ENCODE measurements at places on chromosomes 3 and 15.

DNA sequence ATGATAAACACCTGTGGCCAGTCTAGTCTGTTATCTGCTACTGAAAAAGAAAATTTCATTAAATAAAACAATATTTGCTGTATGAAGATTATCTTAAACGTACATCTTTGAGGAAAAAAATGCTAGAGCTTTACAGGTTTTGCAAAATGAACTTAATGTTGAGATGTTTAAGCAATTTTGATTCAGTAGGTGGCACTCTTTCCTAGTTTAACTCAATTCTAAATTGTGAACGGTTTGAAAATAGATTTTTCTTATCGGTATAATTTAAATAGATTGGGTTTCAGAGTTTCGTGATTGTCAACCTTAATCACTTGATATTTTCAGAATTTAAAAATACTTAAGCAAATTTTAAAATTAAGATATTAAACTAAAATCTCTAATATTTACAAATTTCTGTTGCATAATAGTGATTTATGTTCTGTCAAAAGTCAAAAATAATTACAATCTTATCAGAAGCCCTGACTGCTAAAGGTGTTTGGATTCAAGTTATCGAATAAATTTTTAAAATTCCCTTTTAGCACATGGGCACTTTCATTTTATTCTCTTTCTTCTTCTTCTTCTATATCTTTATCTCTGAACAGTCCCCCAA is 7.0 kb upstream of the RNF111 start:
- H3K4me3 ChIP-seq = no peak overlapping the region
- no peaks in the 10 kb centered on the region for H3K27me3 ChIP-seq
- no peaks in the 10 kb centered on the region for H3K36me3 ChIP-seq
- no peaks in the 10 kb centered on the region for H3K4me1 ChIP-seq
- H3K27ac ChIP-seq = no peak overlapping the region
- no peak for DNase-seq

GRCh38 chr3:137163241-137163871 is 205.6 kb downstream of the IL20RB start:
- peaks cover 7% of the 10 kb centered on the region for H3K4me1 ChIP-seq
- H3K27me3 ChIP-seq = no peaks in the 10 kb centered on the region
- no peak overlapping the region for H3K4me3 ChIP-seq
- no peak for DNase-seq

GRCh38 chr3:139310474-139310933 is 33.3 kb upstream of the MRPS22 start:
- no peaks in the 10 kb centered on the region for H3K27me3 ChIP-seq
- H3K4me1 ChIP-seq = no peaks in the 10 kb centered on the region
- no peaks in the 10 kb centered on the region for H3K36me3 ChIP-seq
- no peak overlapping the region for H3K4me3 ChIP-seq

DNA sequence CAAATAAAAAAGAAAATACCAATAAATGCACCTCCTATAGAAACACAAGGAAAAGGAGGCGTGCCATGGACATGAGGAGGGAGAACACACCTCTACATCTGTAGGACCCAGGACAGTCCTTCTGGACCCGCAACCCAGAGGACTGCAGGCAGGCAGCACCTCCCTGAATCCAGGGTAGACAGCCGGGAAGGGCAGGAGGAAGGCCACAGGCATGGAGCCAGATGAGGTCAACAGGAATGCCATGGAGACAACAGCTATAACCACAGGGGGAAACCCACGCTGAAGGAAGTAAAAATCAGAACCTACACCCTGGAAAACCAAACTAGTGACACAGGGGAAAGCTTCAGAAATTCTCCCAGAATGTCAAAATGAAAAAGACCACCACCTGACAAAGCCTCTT is 248.8 kb upstream of the NSMCE3 start:
- no peak overlapping the region for H3K4me3 ChIP-seq
- no peak for DNase-seq
- H3K36me3 ChIP-seq = no peaks in the 10 kb centered on the region
- no peaks in the 10 kb centered on the region for H3K27me3 ChIP-seq
